Kidney (tissue), 22 donors: ENCODE measurements at places on chromosomes 7 and 10. TPM values are rescaled to one million over a fixed set of nuclear protein-coding genes. Genes with fewer than 3 reads are reported as not detected.
A peak's percentile ranks its signal among the peaks of the same experiment; 100 is the strongest.

DNA sequence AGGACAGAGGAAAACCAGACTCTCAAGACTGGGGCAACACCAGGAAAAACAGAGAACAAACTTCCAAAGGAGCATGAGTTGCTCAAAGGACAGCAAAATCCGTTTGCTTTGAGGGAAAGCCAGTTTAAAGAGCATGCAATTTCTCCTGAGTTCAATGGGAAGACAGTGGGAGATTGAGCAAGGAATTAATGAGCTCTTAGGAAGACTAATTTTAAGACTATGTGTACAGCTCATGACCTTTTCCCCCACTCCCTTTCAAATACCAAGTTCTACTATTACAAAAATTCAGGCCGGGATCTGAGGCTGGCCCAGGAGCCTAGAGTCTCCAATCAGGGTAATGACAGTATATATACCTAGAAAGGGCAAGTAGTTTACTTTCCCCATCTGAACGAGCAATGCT is 79.2 kb downstream of the EPDR1 start:
- H3K36me3 ChIP-seq, result no peaks in the 10 kb centered on the region
- H3K27me3 ChIP-seq, result no peaks in the 10 kb centered on the region
- DNase-seq, result no peak
- no peaks in the 10 kb centered on the region for H3K4me1 ChIP-seq
- no peak overlapping the region for H3K27ac ChIP-seq

The RBM20 gene
- 2.1 TPM for total RNA-seq

The MALRD1 gene
- total RNA-seq, result 2.0 TPM

- H3K27me3 ChIP-seq, result no peaks in the 10 kb centered on the region
- H3K36me3 ChIP-seq, result no peaks in the 10 kb centered on the region
- DNase-seq, result no peak
- H3K27ac ChIP-seq, result no peak overlapping the region
- H3K4me3 ChIP-seq, result no peak overlapping the region
- H3K4me1 ChIP-seq, result no peaks in the 10 kb centered on the region
Measured at GRCh38 chr7:106813705-106814305, 51.3 kb upstream of the PIK3CG start.

DNA sequence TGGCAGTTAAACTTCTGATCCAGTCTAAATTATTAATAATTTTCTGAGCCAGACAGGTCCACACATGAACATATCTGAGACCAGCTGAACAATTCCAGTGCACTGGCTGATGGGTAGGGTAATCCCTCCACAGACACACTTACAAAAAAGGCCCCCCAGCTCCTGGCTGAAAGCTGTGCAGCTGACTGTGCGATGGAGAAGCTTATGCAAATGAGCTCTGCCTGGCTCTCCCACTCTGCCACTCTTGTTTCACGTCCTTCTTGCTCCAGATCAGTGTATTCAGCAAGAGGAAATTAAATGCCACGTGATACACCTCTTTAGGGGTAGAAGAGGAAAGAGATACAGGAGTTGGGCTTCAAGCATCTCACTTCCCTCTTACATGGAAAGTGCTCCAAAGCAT is 76.4 kb upstream of the FEZF1 start:
- no peaks in the 10 kb centered on the region for H3K36me3 ChIP-seq
- no peak overlapping the region for H3K4me3 ChIP-seq
- H3K4me1 ChIP-seq, result no peaks in the 10 kb centered on the region
- no peak overlapping the region for H3K27ac ChIP-seq
- no peak for DNase-seq

- no peaks in the 10 kb centered on the region for H3K36me3 ChIP-seq
Measured at GRCh38 chr7:17559388-17559787, 260.9 kb downstream of the AHR start.

GRCh38 chr10:110499796-110500514 is 2.2 kb downstream of the DUSP5 start:
- H3K36me3 ChIP-seq, result no peaks in the 10 kb centered on the region
- H3K4me3 ChIP-seq, result peak overlapping the region; percentile 68
- no peaks in the 10 kb centered on the region for H3K4me1 ChIP-seq
- H3K27ac ChIP-seq, result peak overlapping the region; percentile 59

The SPDYE1 gene
- not detected for total RNA-seq

DNA sequence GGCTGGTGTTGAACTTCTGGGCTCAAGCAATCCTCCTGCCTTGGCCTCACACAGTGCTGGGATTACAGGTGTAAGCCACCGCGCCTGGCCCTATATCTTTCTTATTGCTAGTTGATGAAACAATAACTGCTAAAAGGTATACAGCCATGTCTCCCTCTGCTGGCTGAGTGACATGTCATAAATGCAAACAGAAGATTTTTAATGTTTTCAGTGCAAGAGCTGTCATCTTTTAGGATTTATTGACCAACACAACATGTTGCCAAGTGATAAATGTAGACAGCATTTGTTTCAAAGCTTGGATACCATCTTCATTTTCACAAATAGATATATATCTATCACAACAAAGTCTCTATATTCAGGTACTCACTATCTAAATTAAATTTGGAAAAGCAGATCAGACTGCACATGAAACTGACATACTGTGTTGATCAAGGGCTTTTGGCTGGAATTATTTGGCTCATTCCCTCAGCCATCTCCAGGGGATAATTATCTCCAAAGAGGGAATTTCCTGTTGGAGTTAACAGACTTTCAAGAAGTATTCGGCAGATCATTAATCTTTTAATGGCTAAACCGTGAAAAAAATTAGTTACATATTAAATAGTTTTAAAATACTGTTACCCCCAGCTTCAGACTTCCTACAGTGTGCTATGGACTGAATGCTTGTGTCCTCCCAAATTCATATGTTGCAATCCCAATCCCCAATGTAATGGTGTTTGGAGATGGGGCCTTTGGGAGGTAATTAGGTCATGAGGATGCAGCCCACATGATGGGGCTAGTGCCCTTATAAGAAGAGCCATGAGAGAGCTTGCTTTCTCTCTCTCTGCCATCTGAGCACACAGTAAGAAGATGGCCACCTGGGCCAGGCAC is 41.3 kb upstream of the SRPK2 start:
- no peak overlapping the region for H3K27ac ChIP-seq
- H3K36me3 ChIP-seq, result no peaks in the 10 kb centered on the region
- no peaks in the 10 kb centered on the region for H3K4me1 ChIP-seq
- no peak overlapping the region for H3K4me3 ChIP-seq
- no peaks in the 10 kb centered on the region for H3K27me3 ChIP-seq
- peak; percentile 82 for DNase-seq

GRCh38 chr10:7383442-7383841 is 27.4 kb downstream of the SFMBT2 start:
- H3K27me3 ChIP-seq, result no peaks in the 10 kb centered on the region
- H3K4me3 ChIP-seq, result no peak overlapping the region
- DNase-seq, result no peak
- peaks cover 4% of the 10 kb centered on the region for H3K36me3 ChIP-seq
- no peak overlapping the region for H3K27ac ChIP-seq

GRCh38 chr7:68314208-68314607 is 1284.1 kb upstream of the AUTS2 start:
- no peak for DNase-seq
- H3K27ac ChIP-seq, result no peak overlapping the region
- no peak overlapping the region for H3K4me3 ChIP-seq

GRCh38 chr7:135274495-135275268 is 41.0 kb downstream of the STRA8 start:
- H3K27ac ChIP-seq, result no peak overlapping the region
- H3K4me1 ChIP-seq, result no peaks in the 10 kb centered on the region
- no peaks in the 10 kb centered on the region for H3K27me3 ChIP-seq
- no peak overlapping the region for H3K4me3 ChIP-seq
- peak; percentile 64 for DNase-seq
